Activated T-helper 1 cell treated with anti-CD3 and anti-CD28 coated beads, Interleukin-2, amount 50 U/mL, for 16 hours (primary cell): ENCODE measurements at places on chromosomes 3 and 15.

DNA sequence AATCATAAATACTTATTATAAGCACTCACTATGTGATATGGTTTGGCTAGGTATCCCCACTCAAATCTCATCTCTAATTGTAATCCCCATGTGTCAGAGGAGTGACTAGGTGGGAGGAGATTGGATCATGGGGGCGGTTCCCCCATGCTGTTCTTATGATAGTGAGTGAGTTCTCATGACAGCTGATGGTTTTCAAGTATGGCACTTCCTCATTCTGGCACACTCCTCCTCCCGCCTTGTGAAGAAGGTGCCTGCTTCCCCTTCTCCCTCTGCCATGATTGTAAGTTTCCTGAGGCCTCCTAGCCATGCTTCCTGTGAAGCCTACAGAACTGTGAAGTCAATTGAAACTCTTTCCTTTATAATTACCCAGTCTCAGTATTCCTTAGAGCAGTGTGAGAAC is 53.3 kb upstream of the CHMP2B start:
- DNase-seq = no peak

DNA sequence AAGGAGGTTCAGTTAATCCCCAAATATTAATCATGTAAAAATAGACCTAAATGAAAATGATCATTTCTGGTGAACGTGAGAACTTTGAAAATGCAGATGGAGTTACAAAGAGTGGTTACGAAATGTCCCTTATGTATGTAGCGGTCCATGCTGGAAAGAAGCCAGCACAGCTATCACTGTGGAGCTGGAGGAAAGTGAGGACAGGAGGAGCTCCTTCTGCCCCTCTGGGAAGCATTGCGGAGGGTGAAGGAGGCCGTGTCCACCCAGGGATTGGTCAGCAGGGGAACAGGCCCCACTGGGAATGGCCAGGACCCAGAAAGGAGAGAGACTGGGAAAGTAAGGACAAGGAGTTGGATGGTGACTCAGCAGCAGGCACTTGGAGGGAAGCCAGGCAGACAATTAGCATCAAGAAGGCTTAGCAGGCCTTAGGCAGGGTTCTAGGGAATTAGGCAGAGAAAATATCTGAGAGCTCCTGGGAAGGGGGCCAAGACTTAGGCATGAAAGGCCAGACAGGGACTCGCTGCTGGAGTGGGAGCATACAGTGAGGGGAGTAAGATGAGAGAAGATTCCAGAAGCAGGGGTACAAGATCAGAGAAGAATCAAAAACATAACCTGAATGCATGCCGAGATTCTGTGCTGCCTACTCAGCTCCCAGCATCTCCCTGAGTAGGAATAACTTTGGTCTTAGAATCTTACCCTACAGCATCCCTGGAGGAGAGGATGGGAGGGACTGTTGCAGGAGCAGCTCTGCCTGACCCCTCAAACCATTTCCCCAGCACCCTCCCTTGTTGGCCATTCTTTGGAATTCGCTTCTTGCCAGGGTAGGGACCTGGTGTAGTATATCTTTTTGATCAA is 171.0 kb upstream of the UMPS start:
- DNase-seq = no peak

- no peak for DNase-seq
Observed at GRCh38 chr15:79953951-79954444, 17.0 kb downstream of the BCL2A1 start.

DNA sequence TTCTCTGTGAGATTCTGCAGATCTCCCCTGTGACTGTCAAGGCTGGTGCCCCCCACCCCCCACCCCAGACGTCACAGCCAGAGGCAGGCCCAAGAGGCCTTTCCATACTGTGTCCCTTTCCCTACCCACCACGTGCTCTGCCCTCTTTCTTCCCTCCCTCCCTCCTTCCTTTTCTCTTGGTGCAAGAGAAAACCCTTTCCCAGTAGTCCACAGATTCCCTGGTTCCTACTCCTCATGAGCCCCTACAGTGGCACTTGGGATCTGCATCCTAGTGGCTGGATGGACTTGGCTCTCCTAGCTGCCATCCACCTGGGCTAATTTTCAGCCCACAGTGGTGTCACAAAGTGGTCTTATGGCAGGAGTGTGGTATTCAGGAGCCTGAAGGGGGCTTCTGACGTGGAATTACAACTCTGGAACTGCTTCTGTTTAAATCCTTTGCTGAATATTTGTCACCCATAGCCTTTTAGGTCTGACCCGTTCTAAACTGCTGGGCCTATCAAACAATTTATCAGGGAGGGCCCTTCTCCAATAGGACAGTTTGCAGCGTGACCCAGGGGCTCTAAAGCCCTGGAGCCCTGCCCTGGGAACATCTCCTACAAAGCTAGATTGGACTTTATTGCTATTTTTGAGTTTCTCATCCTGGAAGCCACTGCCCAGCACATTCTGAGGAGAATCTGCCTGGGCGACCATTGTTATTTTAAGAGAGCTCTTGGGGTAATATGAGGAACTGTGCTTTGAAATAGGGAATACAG is 35.3 kb downstream of the KLF13 start:
- no peak for DNase-seq

DNA sequence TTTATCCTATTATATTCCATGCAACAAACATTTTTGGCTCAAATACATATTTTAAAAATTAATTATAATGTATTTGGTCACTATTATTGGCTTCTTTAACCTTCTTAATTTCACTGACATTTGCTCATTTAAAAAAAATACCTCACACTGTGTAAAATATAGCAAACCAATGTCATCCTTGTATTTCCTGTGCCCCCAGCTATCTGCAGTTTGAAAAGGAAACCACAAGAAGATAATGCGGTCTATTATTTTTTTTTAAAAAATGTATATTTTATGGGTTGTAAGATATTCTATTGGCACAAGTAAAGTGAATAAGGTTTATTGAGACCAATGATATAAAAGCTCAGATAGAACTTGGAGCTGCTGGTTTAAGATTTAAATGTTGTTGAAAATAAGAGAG is 904.2 kb downstream of the SI start:
- no peak for DNase-seq

DNA sequence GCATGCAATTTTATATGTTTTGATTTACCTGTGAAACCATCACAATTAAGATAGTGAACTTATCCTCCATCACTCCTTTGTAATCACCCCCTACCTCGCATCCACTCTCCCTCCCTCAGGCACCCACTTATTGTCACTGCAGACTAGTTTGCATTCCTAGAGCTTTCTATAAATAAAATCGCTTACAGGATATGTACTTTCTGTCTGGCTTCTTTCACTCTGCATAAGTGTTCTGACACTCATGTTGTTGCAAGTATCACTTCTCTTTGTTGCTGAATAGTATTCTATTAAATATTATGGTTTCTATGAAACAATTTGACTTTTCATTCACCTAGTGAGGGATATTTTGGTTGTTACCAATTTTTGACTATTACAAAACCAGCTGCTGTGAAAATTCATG is 139.3 kb downstream of the RSRC1 start:
- DNase-seq = no peak

DNA sequence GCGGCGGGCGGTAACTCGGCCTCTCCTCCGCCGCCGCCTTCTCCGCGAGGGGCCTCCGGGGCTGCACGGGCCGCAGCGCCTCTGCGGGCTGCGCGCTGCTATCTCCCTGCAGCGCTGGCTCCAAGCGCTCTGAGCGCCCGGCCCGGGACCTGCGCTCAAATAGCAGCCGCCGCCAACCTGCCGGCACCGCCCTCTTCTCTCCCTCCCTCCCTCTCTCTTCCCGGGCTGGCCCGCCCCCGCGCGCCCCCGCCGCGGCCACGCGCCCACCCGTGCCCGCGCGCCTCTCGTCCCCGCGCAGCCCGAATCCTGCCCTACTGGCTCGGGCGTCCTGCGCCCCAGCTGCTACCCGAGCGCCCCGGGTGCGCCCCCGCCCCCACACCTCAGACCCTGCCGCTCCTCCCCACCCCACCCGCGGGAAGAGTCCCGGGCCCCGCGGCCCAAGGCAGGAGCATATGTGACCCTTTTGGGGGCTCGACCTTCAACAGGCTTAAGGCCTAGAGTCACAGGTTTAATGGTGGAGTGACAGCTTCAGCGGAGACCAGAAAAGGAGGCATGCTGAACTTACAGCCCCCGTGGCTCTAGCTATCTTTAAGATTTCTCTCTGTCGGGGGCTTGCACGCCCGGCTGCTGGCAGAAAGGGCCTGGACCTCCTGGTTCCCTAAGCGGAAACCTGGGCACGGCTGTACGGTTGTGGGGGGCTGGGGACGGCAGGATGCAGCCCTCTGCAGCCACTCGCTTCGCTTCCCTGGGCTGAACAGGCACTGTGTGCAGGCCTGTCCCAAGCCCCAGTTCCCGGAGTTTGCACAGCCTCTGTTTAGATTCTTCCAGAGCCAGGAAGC is at the start of gene CACNA2D2:
CACNA2D2 (minus strand) TSS at position 131 of the 839 bp plus-strand sequence. CDS start 211 bp downstream, outside the sequence.
- DNase-seq = peak; percentile 49

- no peak for DNase-seq
Observed at GRCh38 chr15:74422652-74423430, 10.9 kb downstream of the SEMA7A start.

DNA sequence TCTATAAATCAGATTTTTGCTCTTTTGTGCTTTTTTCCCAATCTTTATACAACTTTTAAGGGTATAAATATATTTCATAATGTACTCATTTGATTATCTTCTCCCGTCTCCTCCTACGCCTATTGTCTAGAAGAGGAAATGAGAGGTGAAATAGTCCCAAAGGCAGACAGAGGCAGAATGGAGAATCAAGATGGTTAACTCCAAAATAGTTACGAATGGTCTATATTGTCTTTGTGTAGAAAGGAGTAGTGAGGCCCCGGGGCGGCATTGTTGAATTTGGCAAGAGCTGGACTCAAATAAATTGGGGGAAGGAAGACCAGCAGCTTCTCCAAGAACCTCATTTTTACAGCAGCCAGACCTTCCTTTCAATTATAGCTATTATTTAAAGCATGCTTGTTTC is 23.9 kb downstream of the ITPR1 start:
- no peak for DNase-seq

DNA sequence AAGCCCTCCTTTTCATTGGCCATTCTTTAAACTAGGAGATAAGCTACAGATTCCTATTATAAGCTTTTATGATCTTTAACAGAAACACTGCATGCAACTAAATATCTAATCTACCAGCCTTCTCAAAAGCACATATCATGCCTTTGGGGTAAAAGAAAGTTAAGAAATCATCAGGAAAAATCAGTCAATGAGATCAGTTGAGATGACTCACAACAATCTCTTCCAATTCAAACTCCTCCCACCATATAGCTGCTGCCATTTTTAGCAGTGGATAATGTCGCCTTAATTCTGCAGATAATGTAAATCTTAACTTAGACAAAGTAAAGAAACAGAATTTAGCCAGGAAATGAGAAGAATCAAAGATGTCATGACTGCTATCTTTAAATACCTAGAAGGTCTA is 135.2 kb upstream of the BCL6 start:
- no peak for DNase-seq

- DNase-seq = no peak
Observed at GRCh38 chr3:76644305-76644675, 395.6 kb upstream of the ROBO2 start.

GRCh38 chr3:100719136-100719535 is 9.8 kb downstream of the TFG start:
- no peak for DNase-seq

GRCh38 chr3:171783626-171784025 is 26.7 kb downstream of the PLD1 start:
- DNase-seq = no peak

GRCh38 chr3:40753951-40754350 is 229.2 kb downstream of the ZNF621 start:
- no peak for DNase-seq

DNA sequence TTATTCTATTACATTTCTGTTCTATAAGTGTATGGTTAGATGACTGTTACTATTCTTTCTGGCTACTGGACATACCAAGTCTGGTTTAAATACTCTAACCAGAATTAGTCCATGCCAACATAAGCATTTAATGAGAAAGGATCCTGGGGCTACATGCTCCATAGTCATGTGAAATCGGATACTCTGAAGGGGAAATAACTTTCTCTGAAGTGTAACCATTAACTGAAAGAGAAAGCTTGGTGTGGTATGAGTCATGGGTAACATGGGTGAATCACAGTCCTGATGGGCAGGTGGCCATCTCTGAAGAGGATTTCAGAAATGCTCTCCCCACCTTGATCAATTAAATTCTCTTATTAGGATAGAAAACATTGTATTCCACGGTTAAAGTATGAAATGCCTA is 69.4 kb downstream of the FHIT start:
- DNase-seq = no peak

DNA sequence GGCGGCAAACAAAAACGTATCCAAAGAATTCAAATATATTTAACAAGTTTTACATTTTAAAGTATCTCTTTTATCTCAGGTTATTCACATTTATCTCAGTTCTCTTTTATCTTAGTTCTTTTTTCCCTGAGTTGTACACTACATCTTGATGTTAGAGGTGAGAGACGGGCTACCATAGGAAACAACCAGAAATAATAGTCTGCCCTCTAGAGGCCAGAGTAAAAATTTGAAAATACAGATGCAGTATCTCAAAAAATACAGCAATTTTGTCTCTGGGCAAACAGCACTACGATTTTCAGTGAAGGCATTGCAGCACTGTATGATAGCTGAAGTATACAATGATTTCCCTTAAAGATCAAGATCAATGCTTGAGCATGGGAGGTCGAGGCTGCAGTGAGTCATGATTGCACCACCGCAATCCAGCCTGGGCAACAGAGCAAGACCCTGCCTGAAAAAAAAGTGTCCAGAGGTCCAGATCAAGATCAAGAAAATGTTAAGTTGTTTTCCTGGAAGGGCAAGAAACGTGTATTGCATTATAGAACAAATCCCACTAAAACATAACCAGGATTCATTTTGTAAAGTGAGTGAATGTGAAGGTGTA is 82.6 kb upstream of the ATP11B start:
- no peak for DNase-seq

DNA sequence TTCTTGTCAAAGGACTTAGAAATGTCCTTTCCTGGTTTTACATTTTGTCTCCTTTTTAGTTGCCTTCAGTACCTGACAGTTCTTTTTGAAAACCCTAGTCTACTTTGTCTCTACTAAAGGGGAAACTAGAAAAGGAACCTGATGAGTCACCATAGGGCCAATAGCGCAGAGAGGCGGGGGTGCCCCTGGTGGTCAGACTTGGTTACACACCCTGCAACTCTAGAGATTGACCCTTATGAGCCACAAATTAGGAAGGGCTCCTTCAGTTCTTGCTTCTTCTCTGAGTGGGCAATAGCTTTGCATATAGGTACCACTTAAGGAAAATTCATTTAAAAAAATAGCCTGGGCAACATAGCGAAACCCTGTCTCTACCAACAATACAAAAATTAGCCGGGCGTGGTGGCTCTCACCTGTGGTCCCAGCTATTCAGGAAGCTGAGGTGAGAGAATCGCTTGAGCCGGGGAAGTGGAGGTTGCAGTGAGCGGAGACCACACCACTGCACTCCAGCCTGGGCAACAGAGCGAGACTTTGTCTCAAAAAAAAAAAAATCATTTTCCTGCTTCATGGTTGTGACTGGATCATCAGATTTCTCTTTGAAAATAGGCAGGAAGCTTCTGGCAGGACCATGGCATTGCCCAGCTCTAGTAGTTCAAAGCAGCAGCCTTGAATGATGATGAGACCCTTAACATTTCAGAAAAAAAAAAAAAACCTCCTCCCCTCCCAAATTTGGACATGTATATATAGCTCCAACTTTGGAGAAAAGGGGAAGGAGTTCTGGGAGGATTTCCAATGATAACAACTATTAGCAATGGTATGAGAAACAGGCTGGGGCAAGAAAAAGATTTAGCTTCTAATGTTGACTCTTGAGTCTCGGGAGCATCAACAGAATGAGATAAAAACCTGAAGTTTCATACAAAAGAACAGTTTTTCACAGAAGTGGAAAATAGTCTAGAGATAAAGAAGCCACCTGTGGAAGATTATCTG is 45.2 kb upstream of the RASA2 start:
- DNase-seq = peak; percentile 64
